Muscle of back (tissue), 13 donors: ENCODE measurements at places on chromosomes 2 and 18.
A peak's percentile ranks its signal among the peaks of the same experiment; 100 is the strongest.

DNA sequence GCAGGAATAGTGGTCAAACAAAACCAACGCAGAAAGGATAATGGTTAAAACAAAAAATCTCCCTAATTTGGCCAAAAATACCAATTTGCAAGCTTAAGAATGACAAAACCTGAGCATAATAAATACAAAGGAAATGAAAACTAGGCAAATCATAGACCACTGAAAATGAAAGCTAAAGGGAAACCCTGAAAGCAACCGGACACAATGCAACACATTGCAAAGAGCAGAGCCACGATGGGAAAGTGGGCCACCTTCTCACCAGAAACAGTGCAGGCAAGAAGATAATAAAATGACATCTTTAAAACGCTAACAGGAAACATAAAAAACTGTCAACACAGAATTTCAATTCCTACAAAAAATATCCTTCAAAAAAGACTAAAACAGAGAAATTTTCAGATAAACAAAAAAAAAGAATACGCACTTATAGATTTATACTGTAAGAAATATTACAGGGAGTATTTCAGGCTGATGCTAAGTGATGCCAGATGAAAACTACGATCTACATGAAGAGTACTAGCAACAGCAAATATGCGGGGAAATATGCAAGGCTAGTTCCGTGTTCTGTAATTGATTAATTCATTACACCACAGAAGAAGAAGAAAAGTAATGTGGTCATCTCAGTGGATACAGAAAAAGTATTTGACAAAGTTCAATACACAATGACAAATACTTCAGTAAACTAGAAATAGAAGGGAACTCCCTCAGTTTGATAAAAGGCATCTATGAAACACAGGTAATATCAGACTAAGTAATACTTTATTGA is 239.5 kb downstream of the L3MBTL4 start:
- no peak for DNase-seq

- DNase-seq: no peak
Observed at GRCh38 chr2:66452214-66452613, 17.3 kb downstream of the MEIS1 start.

GRCh38 chr18:29647700-29648099 is 1394.8 kb downstream of the DSC3 start:
- DNase-seq: no peak

GRCh38 chr2:217638533-217638932 is 364.3 kb downstream of the TNS1 start:
- DNase-seq: no peak

DNA sequence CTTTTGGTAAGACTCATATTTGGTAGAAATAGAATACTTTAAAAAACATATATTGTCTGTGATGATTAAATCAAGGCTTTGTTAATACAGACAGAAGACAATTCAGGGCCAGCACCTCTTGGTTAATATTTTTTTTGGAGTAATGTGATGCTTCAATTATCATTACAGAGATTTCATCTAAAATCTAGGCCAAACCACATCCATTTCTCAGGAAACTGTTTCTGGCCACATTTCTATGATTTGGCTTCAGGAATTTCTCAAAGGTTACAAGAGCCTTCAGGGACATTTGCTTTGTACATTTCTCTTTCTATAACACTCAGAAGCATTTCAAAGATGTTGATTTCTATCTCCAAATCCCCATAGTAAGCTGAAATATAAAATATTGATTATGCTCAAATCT is 614.9 kb downstream of the LRP1B start:
- no peak for DNase-seq

DNA sequence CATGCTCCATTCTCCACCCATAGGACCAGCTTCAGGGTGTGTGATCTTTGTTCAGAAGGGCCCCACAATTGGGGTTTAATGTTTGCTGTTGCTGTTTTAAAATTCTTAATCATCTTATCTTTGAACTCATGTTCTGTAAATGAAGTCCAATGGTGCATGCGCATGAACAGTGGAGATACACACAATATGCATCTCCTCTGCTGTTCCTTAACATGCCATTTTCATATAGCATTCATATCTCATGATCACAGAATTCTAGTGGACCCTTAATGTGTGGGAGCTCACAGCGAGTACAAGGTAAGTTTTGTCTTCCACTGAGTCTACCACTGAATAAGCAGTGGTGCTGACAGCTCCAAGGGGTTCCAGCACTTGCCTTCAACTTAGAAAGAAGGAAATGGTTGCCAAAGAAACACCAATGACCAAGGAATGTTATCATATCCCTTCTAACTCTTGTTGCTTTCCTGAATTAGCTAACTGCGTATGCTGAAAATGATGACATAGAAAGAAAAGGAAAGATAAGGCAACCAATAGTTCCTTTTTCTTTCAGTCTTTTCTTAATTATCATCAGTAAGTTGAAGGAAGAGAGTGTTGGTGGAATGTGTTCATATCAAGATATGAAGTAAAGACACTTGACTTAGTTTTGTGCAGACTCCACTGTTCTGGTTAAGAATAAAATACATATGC is 258.9 kb upstream of the FBXO11 start:
- no peak for DNase-seq

- no peak for DNase-seq
Observed at GRCh38 chr2:42142547-42143184, 26.5 kb upstream of the EML4 start.

- no peak for DNase-seq
Observed at GRCh38 chr2:106959975-106960682, 74.2 kb upstream of the ST6GAL2 start.

GRCh38 chr2:172031536-172031935 is 31.8 kb downstream of the METAP1D start:
- peak; percentile 44 for DNase-seq

DNA sequence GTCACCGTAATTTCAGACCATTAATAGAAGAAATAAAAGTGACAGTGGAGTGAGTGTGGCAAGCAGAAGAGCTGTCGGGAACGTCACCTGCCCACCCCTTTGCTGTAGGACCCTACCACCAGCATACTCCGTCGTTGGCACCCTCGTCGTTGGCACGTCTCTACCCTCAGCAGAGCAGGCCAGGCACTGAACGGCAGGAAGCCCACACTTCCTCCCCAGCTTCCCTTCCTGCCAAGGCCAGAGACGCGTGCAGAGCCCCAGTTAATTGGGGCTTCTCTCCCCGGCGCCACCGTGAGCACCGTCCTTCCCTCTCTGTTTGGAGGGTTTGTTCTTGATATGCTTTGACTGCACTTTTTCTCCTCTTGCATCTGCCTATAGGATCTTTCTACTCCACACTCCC is 27.0 kb upstream of the NFATC1 start:
- DNase-seq: no peak

GRCh38 chr18:58095222-58095621 is 51.2 kb downstream of the NEDD4L start:
- DNase-seq: no peak

GRCh38 chr2:207219676-207220501 is 54.1 kb upstream of the KLF7 start:
- DNase-seq: no peak

DNA sequence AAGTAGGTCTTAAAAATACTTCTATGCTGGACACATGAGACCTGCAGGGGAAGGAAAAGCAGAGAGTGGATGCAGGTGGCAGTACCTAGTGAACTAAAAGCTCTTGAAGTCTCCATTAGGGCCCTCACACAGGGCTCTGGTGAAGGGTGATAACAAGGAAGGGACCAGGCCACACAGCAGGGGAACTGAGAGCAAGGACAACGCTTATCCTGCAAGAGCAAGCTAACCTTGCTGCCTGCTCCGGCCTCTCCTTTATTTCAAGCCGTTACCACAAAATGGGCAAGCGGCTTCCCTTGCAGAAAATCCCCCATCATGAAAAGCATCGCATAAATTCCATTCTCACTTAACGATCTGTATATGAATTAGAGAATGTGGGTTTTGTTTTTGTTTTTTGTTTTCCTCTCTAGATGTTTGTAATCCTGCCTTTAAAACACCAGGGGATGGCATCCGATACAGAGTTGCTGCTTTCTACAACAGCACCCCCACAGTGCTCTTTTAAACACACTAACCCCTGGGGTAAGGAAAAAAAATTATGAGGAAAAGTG is 64.5 kb downstream of the CACNB4 start:
- DNase-seq: no peak

DNA sequence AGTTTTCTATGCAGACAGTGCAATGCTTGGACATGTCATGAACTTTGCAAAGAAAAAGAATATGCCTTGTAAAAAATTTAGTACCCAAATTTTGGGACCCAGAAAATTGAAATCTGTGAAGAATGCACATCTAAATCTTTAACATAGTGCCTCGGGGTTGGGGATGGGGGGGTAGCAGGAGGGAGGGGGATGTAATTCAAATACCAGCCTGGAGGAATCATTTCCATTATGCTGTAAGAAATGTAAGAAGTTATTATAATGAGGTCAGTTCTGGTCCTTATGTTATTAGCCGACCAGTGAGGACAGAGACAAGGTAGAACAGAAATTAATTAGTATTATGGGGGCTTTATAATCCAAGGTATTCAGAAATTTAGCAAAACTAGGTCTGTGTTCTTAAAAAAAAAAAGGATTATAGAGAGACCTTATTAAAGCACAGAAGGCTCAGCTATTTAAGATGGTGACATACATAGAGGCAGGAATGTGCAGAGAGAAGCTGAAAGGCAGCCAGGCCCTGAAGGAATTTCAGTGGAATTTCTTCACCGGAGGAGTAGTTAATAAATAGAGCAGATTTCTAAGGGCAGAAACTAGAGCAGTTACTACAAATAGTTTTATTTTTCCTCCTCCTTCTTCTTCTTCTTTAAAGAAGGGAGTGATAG is 89.0 kb upstream of the RBMS1 start:
- peak; percentile 73 for DNase-seq

DNA sequence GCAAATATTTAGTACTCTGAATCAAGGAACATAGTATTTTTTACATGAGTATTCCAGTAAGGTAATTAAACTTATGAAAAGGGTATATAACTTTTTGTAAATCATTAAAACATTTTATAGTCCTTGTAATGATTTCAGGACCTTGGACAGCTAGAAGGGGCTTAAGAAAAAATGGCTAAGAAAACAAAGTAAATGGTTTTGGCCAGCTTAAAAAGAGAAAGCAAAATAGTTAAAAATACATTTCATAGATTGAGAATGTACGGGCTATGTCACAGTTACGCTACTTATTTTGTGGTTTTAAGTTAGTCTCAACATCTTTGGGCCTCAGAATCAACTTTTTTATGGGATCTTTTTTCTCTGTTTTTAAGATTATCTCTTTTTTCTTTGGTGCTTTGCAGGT is 26.7 kb downstream of the POLI start:
- DNase-seq: peak; percentile 2

- DNase-seq: no peak
Observed at GRCh38 chr18:35512761-35513160, 15.0 kb upstream of the INO80C start.

- no peak for DNase-seq
Observed at GRCh38 chr18:42707080-42707479, 408.4 kb downstream of the RIT2 start.

DNA sequence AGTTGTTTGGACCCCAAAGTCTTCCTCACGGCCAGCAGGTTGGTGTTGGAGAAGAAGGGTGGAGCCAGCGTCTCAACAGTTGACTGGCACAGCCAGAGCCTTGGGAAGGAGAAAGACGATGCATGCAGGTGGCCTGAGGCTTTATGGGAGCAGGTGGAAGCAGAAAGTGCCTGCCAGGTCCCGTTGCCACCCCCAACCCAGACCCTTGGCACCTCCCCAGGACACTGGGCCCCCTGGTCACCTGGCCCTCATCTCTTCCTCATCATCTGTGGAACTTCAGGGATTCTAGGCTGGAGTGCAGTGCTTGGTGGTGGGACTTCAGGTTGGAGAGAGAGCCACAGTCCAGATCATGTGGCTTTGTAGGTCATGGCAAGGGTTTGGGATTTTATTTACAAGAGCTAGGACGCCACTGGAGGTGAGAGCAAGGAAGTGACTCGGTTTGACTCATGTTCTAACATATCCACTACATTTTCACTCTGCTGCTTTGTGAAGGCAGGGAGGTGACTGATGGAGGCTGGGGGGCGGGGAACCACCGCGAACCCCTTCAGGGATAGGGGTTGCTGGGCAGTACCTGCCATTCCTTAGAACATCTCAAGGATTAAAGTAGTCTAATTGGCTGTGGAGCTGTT is 62.5 kb upstream of the B3GNT7 start:
- no peak for DNase-seq

DNA sequence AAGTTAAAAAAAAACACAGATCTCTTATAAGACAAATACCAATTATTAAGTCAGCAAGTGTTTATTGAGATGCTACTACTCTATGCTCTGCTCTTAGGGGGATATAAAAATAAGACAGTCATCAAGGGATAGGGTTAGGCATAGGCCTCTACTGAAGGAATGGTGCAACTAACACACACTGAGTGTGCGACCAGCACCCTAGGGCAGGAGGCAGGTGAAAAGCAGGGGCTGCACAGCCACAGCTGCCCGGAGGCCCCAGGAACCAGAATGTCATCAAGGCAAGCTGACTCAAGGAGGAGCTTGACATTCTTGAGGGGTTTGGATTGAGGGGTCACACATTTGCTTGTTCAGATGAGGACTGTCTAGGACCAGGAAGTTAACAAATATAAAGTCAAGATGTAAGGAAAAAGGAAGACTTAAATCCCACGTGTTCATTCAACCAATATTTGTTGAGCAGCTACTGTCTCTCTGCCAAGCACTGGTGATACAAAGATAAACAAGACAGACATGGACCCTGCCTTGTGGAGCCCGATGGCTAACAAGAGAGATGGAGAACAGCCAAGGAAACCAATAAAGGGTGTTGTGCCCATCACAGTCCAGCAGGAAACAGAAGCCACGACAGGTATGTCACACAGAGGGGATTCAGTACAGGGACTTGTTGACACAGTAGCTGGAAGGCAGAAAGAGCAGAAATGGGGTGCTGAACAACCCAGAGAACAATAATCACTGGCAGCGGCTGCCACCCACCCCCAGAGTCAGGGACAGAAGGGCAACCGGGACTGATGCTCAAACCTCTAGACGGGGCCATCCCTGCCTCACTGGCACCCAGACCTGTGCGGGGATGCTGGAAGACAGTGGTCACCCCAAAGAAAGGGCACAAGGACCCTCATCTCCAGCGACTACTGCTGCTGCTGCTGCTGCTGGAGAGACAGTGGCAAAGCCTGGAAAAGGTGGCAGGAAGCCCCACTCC is 45.8 kb upstream of the MAL start:
- no peak for DNase-seq

- DNase-seq: no peak
Observed at GRCh38 chr2:64655018-64655664, 1.4 kb upstream of the SERTAD2 start.

- DNase-seq: peak; percentile 20
Observed at GRCh38 chr2:17317439-17317976, 200.7 kb downstream of the RAD51AP2 start.

DNA sequence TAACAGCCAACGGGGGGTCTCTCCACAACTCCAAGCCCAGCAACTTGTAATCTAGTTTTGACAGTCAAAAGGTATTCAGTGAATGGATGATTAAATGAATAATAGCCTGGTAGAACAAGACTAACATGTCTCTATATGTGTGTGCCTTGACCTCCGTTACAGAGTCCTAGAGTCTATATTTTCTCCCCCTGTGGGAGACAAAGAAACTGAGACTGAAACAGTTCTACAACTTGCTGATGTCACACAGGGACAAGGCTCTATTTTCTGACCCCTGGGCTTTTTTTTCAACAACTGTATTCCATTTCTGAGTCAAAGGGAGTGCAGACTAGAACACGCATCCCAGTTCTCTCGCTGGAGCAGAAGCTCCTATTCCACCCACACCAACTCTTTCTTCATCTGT is 223.6 kb upstream of the AGAP1 start:
- DNase-seq: no peak

- no peak for DNase-seq
Observed at GRCh38 chr18:23738151-23738550, 48.9 kb downstream of the LAMA3 start.

GRCh38 chr2:46297546-46298271 is 502 bp downstream of the EPAS1 start:
- DNase-seq: no peak
